Activated CD4-positive, alpha-beta T cell treated with anti-CD3 and anti-CD28 coated beads, Interleukin-2, amount 50 U/mL, for 1 hour (primary cell): ENCODE measurements at places on chromosomes 5 and 9.
A peak's percentile ranks its signal among the peaks of the same experiment; 100 is the strongest.

DNA sequence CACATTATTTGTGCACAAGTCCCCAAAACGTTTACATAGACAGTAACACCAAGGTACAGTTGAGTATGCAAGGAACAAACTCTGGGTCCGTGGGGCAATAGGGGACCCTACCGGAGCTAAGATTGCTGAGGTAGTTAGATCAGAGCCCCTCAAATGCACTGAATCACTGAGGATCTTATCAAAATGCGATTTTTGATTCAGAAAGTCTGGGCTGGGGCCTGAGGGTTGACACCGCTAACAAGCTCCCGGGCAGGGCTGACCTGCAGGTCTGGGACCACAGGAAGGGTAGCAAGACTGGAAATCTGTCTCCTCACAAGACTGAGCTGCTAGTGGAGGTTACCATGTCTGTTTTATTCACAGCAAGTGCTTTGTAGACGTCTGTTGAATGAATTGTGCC lies 1.8 kb upstream of the IL3 start:
- DNase-seq: no peak

DNA sequence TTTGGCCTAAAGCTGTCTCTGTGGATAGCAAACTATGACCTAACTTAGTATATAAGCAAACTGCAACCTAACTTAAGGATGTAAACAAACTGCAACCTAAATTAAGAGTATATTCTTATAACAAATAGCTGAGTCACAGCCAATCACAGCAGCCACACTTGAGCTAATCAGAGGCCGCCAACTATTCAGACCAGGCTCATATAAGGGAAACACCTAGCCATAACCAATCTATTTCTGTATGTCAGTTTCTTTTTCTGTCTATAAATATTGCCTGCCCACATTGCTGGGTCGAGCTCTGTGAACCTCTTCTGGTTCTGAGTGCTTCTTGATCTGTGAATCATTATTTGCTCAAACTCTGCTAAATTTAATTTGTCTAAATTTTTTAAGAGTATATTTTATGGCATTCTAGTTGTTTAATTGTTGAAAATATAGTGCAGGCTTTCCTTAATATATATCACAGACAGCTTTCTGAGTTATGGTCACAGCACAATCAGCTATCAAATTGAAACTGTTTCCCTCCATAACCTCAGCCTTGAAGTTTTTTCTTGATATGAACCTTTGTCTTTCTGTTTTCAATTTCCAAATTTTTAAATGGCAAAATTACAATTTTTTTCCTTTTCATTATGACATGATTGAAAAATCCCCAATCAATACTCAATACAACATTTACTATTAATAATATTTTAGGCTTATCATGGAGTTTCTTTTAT lies 327.1 kb upstream of the NUDT12 start:
- no peak for DNase-seq

DNA sequence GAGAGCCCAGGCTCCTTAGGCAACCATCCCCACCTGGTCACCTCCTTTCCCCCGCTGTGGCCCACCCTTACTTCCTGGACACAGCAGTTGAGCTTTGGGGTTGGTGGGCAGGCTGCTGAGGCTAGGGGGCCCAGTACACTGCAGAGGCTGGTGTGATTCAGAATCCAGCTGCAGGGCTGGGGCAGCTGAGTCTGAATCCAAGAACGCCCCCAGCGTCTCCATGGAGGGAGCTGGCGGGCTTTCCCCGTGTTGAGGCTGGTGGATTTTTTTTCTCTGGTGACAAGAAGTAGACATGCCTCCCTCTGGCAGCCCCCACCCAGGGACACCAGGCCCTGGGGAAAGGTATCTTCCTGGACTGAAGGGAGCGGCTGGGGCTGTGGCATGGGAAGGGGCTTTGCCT lies 104.8 kb downstream of the RXRA start:
- DNase-seq: no peak

GRCh38 chr5:169052207-169052606 lies 248.7 kb downstream of the SLIT3 start:
- DNase-seq: no peak

DNA sequence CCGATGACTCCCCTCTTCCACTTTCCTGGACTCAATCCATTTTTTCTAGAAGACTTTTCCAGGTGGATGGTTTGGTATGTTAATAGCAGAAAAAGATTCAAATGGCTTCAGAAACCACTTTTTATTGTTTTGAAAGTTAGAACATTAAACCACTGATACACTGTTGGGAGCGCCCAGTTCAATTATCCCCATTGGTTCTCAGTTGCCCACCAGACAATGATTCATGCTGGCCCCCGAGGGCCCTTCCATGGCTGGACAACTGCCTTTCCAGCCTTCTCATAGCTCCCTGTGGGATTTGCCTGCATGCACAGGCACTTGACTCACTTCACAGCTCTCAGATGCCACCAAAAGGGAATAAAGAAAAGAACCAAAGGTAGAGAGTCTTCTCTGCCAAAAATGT lies 21.3 kb upstream of the ANKRD34B start:
- DNase-seq: no peak

DNA sequence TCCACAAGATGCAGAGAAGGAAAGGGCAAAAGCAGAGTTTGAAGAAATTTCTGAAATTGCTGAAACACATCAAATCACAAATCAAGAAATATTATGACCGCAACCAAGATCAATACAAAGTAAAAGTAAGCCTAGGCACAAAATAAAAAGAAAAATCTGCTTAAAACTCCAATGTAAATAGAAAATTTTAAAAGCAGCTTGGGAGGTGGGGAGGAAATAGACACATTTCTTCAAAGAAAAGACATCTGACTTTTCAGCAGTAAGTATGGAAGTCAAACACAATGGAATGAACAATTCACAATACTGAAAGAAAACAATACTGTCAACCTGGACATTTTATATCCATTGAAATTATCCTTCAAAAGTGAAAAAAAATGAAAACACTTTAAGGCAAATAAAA lies 55.1 kb downstream of the HTR4 start:
- DNase-seq: no peak

DNA sequence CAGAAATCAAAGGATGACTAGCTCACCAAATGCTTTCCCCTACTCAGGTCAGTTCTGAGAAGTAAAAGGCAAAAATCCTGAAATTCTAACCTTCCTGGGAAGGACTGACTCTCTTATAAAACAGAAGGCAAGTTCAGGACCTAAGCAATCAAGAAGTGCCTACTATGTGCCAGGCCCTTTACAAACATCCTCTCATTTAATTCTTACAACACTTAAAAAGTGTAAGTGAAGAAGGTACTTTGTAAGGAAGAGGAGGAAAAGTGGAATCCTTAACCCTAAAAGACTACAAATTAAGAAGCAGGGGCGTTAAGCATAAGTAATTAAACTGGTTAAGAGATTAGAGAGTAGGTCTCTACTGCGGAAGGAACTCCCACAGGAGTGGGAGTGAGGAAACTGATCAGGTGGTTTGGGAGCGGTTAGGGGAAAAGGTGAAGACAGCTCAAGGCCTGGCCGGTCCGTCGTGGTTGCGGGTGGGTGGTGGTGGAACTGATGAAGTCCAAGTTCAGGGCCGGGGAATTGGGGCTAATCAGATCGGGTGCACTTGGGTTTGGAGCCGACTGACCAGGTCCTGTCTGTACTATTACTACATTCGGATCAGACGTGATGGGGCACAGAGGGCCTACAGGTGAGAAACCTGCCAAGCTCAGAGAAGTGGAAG lies 839 bp downstream of the MED27 start:
- no peak for DNase-seq

- DNase-seq: no peak
These were observed 328.1 kb downstream of the MAN2A1 start for GRCh38 chr5:110017854-110018253.

DNA sequence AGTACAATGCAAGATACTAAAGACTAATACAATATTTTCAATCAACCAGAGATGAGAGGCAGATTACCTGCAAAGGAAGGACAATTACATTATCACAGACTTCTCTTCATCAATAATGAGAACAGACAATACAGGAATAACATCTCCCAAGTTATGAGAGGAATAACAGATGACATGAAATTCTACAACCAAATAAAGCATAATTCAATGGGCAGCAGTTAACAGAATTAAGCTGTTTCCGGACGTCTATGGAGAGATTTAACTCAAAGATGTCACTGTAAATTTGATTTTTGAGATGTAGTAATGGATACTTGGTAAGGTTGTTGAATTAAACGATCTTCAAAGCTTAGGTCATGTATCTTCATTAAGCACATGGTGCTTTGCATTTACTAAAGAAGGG lies 19.8 kb upstream of the PARP8 start:
- DNase-seq: no peak

DNA sequence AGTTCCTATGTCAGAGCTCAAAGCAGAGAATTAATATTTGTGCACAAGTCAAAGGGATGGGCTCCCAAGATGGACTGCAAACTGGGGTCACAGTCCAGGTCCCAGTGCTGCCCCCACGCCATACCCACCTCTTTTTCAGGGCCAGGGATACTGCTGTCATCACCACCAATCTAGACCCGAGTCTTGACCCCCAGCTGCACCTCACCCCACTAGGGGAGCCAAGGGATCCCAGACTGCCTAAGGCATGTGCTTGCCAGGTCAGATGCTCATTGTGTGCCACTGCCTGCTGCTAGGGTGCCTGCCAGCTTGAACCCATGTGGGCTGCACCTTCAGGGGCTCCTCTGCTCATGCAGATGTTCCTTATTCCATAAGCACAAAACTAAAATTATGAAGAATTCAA lies 215.6 kb upstream of the NREP start:
- no peak for DNase-seq

- no peak for DNase-seq
These were observed 30.6 kb upstream of the IQGAP2 start for GRCh38 chr5:76372323-76373054.

DNA sequence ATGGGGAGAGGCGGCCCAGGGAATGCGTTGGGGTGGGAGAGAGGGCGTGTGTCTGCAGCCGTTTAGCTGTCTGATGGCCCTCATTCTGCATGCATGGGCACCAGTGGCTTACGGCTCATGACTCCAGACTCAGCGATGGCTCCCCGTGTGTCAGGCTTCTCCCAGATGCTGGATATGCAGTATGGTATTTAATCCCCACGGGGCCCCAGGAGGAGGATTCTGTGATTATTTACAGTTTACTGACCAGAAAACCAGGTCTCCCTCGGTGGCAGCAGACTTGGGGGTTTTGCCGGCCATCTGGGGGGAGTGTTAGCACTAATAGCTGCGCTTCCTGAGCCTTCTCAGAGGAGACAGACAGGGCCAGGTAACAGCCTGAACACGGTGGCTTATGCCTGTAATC lies 4.3 kb downstream of the PRDM12 start:
- no peak for DNase-seq

DNA sequence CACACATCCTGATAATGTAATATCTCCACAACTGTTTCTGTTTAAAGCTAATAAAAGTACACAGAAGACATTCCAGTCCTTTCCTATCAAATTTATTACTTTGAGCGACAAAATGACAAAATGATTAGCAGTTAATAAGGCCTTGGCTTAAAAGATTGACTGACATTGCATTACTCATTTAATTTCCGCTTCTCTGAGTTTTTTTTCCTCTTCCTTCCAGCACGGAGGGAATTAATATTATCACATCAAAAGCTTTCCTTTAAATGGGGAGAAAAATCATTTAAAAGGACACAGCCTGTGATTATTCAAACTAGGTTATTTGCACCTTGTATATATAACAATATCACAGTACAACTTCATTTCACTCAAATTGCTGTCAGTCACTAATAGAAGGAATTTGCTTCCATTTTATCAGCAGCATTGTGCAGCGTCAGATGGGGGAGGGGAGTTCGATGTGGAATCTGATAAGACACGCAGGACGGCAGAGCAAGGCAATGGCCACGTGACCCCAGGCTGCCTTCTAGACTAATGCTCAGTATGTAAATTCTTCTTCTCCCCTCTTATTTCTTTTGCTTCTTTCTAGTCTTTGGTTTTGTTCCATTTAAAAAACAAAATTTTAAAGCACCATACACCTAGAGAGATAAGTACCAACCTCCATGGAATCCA lies 400.5 kb downstream of the IRX1 start:
- DNase-seq: no peak

GRCh38 chr5:155029240-155029639 lies 15.7 kb downstream of the KIF4B start:
- DNase-seq: no peak

GRCh38 chr5:29001666-29002065 lies 1963.3 kb upstream of the CDH9 start:
- DNase-seq: no peak

GRCh38 chr5:8060953-8061429 lies 192.0 kb downstream of the MTRR start:
- DNase-seq: no peak

GRCh38 chr5:57887851-57888621 lies 405.4 kb upstream of the ACTBL2 start:
- no peak for DNase-seq

GRCh38 chr9:99823681-99824377 lies 2.1 kb downstream of the NR4A3 start:
- peak; percentile 58 for DNase-seq

- no peak for DNase-seq
These were observed 23.9 kb upstream of the IL7R start for GRCh38 chr5:35832762-35833161.

DNA sequence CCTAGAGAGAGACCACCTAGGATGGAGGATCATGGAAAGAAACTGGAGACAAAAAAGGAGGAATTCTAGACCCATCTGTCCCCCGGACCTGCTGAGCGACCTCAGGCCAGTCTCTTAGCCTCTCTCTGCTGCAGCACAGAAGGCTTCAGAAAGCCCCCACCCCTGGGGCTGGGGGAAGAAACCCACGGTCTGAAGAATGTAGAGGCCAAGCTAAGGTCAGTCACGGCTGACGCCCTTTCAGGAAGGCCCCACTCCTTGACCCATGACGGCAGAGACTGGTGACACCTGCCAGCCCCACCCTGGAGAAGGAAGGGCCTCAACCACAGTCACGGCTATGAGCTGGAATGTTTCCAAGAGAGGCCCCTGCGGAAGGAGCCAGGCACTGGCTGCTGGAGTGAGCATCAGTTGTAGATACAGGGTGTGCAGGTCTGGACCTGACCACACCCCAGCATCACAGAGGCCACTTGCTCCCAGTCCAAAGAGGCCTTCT lies 120.5 kb upstream of the BOD1 start:
- DNase-seq: no peak

GRCh38 chr5:53476531-53477480 lies 3.6 kb upstream of the FST start:
- no peak for DNase-seq

GRCh38 chr5:53997736-53998627 lies 312.4 kb downstream of the ARL15 start:
- DNase-seq: no peak

GRCh38 chr5:160485364-160485969 lies 63.8 kb downstream of the PTTG1 start:
- no peak for DNase-seq

- peak; percentile 82 for DNase-seq
These were observed 7.9 kb upstream of the PSD2 start for GRCh38 chr5:139787568-139788293.

GRCh38 chr5:36655161-36655560 lies 48.8 kb downstream of the SLC1A3 start:
- no peak for DNase-seq

DNA sequence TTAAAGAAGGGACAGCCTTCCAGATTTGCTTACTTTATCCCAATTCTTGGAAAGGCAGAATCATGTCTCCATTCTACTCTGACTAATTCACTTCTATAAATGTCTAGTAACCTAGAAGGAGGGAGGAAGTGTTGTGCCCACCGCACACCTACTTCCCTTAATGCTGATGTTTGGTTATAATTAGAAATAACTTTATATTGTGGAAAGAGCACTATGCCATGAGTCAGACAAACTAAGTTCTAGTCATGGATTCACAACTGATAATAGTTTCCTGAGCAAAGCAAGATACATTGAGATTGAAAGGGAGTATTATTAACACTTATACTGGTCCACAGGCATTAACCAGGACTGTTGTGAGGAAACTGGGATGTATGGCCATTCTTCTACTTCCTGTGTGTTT lies 345.9 kb upstream of the RPS23 start:
- DNase-seq: no peak

- no peak for DNase-seq
These were observed 2.0 kb upstream of the PTGR1 start for GRCh38 chr9:111601237-111602018.
